Daoy (cell line): ENCODE measurements at places on chromosomes 11 and 22. TPM values are rescaled to one million over a fixed set of nuclear protein-coding genes. Genes with fewer than 3 reads are reported as not detected.

DNA sequence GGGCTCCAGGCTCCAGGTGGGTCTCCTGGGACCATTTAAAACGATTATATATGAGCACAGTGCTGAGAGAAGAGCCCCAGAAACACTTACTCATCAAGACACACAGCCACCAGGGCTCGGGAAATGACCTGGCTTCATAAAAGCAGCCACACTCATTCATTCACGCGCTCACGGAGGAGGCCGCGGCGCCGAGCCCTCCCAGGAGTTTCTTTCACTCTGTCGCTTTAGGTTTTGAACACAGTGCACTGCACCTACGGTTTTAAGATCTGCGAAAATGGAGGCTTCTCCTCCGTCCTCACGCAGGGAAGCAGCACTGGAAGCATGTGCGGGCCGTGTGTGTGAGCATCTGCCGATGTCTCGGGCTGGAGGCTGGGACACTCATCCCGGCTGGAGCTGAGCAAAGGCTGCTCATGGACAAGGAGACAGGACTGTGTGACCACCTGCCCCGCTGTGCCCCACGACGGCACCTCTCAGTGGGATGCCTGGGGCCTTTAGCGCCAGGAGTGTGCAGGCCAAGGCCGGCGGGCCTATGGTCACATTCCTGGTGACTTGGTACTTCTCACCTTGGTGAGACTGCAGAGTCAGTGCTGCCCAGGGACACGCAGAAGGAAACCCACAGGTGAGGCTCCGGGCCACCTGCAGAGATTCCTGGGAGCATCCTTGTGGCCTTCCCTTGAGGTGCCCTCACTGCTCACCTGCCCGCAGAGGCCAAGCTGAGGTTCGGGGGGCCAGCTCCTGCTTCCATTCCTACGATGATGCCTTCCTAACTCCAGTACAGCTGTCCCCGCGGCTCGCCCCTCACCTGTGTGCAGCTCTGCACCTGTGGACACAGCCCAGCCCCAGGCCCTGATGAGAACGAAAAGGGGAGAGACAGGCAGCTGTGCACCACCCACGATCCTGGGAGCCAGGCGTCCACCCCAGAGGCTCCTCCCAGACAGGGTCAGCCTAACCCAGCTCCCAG is 872.0 kb downstream of the BRD1 start:
- DNase-seq, result peak; percentile 48

- peak; percentile 5 for DNase-seq
These were observed 49.9 kb upstream of the GRK3 start for GRCh38 chr22:25514436-25515180.

GRCh38 chr22:28989484-28989883 is 72.1 kb downstream of the C22orf31 start:
- DNase-seq, result no peak

- DNase-seq, result no peak
These were observed at the start of gene GPR152 for GRCh38 chr11:67452141-67452952. Gene GPR152, minus strand, starts transcription at chr11:67452729. Its CDS starts 5 bp downstream, at chr11:67452724.

MFRP gene
- not detected in 2 replicates for total RNA-seq

ACTN3 gene
- total RNA-seq, result not detected in 2 replicates

DNA sequence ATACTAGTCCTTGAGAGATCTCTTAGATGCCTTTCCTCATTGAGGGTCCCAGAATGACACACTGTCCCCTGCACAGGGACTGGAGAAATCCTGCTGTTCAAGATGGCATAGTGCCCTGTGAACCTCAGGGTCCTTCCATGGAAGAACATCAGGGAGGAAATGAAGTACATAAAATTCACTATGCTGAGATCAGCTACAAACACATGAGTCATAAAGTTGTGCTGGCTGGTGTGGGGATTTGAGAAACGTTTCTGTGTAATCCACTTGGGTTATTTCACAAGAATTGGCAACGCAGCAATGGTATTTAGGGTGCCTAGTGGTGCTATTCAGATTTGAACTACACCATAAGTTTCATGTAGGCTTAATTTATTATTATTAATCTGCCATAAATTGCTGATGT is 174.4 kb downstream of the MAML2 start:
- DNase-seq, result peak; percentile 56

- no peak for DNase-seq
These were observed 20.9 kb downstream of the LRFN4 start for GRCh38 chr11:66877588-66878385.

DNA sequence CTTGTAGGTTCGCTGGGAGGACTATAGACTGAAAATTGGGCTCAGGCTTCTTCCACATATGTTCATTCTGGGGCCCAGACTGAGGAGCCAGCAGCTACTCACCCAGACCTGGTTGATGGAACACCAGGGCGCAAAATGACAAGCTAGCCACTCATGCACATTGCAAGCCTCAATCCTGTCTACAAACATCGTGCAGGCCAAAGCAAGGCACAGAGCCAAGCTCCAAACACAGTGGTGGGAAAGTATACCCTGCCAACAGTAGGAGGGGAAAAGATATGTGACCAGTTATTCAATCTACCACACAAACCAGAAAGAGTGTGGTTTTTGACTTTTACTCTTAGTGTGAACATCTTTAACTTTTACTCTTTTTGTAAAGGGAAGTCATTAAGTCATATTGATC is 660.5 kb downstream of the NTM start:
- no peak for DNase-seq

DNA sequence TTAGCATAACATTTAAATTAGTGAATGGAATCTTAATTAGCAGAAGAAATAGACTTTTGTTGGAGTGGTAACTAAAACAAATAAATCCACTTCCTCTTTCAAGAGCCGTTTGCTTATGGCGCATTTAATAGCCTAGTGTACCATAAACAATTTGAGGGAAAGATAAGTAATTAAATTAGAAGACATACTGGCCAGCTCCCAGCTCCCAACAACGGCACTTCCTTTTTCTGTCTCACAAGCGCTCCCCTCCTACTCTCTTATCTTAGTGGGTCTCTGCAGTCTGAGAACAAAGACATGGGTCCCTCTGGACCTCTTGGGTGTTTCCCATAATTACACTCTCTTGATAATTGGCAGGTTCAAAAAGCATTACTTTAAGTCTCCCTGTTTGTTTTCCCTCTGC is 146.0 kb downstream of the OPCML start:
- no peak for DNase-seq

- no peak for DNase-seq
These were observed 100.9 kb downstream of the FAM76B start for GRCh38 chr11:95688501-95689222.

DNA sequence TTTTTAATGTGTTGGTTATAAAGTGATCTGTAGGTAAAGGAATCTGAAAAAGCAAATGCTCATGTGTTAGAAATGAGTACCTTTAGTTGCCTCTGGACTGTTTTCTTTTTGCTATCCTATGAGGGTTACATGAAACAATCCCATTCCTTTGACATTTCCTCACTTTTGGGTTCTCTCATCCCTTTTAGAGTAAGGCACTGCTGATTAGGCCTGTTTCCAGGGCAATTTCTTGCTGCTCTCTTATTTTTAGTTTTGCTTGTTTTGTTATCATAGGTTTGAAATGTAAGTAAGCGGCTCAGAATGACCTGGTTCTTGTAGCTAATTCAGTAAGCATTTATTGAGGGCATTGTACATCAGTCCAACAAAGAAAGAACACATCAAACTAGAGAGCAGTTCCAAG is 138.9 kb downstream of the DDX10 start:
- DNase-seq, result no peak

DNA sequence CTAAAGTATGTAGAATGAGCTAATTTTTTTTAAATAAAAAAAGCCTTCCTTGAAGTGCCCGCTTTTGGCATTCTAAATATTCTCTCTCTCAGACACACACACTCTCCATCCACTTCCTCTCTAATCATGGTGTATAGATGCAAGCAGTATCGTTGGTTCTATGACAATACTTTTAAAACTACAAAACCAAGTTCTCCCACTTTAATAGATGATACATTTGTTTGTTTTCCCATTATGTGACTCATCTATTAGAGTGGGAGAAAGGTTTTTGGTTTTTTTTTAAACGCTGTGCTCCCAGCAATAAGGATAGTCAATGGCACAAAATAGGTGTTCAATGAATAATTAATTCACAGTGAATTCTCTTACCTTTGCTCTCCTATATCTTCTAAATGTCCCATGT is 44.6 kb downstream of the FZD4 start:
- DNase-seq, result no peak

DNA sequence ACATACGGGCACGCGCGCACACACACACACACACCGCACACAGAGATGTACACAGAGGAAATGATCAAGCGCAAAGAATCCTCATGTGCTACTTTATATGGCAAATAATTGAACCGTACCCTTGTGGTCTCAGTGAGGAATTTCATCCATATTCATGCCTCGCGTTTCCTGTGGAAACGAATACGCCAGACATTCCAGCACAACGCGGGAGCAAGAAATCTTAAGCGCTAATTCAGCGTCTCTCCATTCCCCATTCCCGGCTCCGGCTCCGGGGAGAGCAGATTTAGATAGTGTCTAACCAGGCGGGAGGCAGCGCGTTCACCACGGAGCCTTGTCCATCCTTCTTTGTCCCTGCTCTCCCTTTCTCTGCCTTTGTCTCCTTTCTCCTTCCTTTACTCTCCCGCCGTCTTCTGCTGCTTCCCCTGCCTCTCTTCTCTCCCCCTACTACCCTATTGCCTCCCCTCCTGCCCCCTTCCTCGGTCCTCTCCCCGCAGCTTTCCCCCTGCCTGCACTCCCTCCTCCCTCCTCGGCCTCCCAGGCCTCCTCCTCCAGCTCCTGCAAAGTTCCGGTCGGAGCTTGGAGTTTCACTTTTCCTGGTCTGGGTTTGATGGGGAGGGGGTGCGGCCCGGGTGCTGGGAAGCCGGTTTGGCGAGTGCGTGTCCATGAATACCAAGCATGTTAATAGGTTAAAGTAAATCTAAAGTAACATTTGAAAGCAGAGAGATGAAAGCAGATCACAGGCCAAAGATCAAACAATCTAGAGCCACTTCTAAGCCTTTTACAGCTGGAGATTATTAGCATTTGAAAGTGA is 579.3 kb downstream of the BUD13 start:
- peak; percentile 74 for DNase-seq

GRCh38 chr11:34027516-34028408 is 23.8 kb upstream of the CAPRIN1 start:
- no peak for DNase-seq

DNA sequence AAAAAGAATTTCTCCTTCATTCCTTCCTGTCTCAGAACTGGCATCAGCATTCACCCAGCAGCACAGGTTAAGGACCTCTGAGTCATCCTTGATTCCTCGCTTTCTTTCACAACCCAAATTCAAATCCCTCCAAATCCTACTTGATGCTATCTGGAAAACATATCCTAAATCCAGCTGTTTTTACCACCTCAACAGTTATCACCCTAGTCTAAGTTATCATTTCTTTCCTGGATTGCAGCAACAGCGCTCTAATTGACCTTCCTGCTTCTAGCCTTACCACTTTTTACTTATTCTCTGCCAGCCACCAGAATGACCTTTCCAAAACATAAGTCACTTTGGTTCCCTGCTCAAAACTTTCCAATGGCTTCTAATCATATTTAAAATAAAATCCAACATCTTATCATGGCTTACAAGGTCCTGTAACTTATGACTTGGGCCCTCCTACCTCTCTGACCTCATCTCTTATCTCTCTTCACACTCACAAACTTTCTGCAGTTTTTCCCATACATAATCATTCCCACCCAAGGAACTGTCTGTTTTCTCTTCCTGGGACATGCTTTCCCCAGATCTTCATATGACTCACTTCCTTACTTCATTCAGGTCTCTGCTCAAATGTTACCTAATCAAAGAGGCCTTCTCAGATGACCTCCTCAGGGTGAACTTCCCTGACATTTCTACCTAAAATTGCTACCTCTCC is 119.4 kb downstream of the TTC28 start:
- DNase-seq, result peak; percentile 51

DNA sequence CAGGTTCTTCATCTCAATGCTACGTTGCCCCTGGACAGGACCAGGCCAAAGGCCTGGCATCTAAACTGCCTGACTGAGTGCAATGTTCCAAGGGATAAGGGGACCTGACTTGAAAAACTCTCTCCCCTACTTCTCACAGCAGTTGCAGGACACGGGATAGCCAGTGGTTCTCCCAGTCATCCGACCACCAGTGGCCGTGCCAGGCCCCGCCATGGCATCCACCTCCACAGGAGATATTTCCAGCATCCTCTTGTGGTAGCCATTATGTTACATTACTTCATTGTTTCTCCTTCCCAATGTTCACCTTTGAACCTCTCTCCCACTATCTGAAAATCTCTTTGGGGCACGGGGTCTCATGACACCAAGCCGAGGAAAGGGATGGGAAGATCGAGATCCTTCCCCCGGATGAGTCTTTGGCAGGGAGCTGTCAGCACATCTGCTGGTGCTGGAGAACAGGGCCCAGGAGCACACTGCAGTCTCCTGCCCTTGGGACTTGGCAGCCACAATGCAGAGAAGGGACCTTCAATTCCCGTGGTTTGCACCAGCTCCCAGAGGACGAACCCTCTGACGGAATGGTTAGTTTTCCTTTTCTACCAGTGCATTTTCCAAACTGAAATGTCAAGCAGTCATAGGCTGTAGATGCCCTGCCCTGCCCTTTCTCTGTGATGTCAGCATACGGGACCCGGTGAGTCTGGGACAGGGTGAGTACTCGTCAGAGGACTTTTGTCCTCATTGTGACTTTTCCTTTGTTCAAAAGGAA is 121.2 kb downstream of the ETS1 start:
- no peak for DNase-seq

GRCh38 chr11:126817096-126817495 is 183.5 kb downstream of the KIRREL3 start:
- DNase-seq, result peak; percentile 73

INPPL1 gene
- 27.4 and 57.3 TPM in 2 replicates for total RNA-seq

DNA sequence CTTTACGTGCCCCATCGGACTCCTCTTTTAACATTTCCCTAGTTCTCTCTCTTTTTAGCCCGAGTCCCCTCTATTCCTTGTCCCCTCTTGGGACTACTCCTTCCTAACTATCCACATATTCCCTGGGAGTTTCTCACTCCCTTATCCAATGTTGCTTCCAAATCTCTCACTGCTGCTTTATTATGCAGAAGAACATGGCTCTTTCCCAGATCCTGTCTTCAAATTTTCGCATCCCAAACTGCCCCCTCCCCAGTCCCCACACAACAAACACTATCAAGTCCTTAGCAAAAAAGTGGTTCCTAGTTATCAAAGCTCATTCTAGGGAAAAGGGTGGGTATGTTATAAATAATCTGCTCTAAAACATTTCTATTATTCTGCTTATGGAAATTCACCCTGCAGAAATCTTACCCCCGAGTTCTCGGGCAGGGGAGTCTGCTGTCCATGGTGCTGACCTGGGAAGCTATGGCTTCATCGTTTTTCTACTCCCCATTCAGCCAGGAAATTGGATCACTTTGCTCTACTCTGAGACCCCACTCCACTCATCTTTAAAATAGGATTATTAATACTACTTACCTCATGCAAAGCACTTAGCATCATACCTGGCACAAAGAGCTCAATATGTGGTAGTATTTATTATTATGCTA is 393.5 kb downstream of the BUD13 start:
- peak; percentile 36 for DNase-seq

MGAT3 gene
- total RNA-seq, result 0.15 and 0.86 TPM in 2 replicates

DNA sequence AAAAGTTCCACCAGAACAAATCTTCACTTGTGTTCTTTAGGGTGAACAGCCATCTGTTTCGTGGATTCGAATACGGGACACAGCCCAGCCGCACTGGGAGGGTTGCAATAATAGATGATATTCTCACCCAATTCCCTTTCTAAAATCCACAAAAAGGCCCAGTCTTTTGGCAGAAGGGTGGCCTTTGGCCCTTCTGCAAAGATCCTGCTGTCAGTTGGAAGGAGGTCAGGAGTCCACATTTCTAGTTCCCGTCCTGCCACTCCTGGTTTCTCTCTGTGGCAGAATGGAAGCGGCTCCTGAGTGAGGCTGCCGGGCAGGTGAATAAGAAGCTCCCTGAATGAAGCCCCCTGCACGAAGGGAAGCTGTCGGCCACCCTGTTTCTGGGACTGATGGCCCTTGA is 11.2 kb upstream of the LINC01488 start:
- DNase-seq, result no peak

GRCh38 chr11:40188848-40189247 is 1270.6 kb downstream of the LRRC4C start:
- no peak for DNase-seq

NLRP14 gene
- 0.48 and 0.63 TPM in 2 replicates for total RNA-seq
